ENCODE measurements at places on chromosomes 7 and 10.

GRCh38 chr7:46993396-46993795 lies 588.5 kb downstream of the TNS3 start:
- DNase-seq = no peak

DNA sequence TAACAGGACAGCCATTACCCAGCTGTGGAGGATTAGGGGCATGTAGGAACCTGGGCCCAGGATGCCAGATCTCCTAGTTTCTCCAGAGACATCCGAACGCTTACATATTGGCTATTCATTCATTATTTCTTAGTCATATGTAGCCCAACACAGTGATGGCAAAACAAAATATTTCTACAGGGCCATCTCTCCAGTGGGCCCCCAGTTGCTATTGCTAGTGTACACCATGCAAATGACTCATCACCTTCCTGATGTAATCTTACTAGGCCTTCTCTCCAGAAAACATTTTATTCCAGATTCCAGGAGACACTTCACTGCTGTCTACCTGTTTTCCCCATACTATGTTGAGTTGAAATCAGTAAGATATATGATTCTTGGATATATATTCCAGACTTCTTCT lies 201.7 kb downstream of the PLXDC2 start:
- no peak for DNase-seq

DNA sequence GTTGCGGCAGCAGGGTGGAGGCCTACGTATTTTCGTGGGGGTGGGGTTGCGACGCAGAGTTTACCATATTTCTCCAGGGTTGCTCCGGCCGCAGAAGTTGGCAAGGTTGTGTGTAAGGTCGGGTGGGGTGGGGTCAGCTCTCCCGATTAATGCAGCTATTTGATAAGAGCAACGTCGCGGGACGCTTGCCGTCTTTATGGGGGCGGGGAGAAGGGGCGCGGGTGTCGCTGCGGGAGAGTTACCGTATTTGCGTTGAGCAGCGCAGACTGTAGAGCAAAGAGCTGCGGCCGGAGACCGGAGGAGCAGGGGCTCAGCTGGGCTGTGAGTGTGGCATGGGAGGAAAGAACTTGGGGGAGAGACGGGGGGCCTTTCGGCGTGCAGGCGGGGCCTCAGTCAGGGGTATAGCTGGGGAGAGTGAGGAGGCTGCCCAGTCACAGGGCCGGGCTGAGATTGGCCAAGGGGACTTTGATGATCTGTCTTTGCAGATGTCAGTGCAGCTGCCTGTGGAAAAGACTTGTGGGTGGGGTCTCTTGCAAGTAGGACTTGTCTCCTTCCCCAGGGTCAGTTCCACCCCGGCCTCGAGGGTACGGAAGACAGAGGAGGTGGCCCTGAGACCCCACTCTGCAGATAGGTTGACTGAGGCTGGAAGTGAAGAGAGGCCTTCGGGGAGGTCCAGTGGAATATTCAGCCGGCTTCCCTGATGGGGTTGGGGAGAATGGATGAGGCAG lies 26.6 kb downstream of the ZNF775 start:
- DNase-seq = no peak

GRCh38 chr10:102540023-102540422 lies 36.3 kb downstream of the SUFU start:
- no peak for DNase-seq

- DNase-seq = no peak
Observed at GRCh38 chr7:158325530-158326381, 261.9 kb downstream of the PTPRN2 start.

DNA sequence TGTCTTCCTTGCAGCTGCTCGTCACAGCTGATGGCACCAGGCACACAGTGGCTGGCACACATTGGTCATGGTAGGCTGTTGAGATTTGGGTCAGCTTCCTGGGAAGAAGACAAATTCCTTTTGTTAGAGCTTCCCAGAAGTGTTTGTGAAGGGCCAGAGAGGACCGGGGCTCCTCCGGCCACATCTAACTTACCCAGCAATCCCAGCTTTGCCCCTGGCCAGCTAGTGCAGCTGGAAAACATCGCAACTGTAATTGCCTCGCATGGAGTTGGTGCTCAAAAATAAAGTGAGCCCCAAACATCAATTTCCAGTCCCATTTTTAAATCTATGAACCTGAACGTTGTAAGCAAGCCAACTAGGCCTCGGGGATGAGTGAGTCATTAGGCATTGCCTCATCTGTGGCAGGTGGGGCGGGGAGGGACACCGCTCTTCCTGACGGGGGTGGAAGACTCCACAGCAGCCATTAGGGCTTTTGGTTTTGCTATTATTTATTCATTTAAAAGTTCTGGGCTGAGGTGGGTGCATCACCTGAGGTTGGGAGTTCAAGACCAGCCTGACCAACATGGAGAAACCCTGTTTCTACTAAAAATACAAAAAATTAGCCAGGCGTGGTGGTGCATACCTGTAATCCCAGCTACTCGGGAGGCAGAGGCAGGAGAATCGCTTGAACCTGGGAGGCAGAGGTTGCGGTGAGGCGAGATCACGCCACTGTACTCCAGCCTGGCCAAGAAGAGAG lies 12.4 kb downstream of the CPA5 start:
- no peak for DNase-seq

DNA sequence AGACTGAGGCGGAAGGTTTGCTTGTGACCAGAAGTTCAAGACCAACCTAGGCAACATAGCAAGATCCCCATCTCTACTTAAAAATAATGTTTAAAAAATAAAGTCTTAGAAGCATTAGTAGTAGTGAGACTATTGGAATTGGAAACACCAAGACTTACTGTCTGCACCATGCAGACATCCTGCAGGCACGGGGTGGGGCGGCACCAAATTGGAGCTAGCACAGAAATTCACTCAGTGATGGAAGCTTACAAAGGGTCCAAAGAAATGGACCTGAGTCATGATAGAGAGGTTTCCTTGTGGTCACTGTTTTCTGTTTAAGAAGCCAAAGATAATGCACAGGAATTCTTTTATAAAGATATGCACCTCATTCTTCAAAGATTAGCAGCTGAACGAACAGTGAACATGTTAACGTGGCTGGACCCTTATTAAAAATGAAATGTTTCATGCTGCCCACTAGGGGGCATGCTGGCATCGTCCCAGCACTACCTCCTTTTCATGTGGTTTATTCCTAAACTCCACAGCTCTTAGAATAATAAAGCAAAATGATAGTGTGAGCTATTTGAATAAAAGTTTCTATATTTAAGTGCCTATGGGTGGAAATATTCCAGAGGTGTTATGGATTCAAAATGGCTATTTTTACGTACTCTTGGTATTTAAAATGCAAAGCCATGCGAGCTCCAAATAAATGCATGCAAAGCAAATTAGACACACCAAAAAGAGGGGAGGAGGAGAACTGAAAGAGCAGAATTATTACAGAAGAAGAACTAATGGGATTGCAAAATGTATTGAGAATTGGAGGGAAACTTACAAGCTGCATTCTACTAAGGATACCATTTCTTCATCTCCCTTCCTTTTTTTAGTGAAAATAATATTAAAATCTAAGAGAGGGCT lies 28.6 kb downstream of the PDSS1 start:
- DNase-seq = no peak

DNA sequence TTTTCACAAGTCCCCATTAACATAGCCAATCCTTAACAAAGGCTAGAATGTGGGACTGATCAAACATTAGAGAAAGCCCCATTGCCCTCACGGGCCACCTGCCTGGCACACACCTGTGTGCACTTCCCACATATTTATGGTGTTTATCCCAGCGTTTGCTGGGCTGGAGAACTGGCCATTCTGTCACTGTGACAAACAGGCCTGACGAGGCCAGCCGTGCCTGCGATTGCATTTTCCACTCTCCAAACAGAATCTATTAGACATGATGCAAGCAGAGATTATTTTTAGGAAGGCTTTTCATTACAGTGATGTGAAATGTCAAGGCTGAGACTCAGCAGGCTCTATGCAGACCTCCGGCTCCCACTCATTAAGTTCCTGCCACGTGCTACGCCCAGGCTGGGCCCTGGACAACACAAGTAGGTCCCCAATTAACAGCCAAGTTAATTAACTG lies 20.4 kb downstream of the PTPRN2 start:
- DNase-seq = no peak

GRCh38 chr10:38025283-38025682 lies 14.8 kb downstream of the ZNF33A start:
- no peak for DNase-seq

DNA sequence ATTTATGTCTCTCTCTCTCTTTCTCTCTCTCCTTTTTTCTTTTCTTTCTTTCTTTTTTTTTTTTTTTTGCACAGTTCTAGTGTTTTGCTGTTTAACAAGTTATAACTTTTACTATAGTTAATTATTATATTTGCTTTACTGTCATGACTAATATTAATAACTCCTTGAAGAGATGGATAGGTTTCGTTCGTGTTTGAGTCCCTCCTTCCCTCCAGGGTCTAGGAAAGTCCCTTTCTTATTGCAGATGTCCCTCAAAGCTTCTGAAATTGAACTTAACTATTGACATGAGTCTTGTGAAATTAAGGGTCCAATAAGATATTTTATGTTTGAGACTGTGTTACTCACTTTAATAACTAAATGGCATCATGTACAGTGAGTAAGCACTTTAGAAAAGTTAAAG lies 131.4 kb downstream of the PLXDC2 start:
- DNase-seq = no peak
